ENCODE measurements at places on chromosomes 3 and 15.

- peak overlapping the region; percentile 78 for H3K27ac ChIP-seq
- H3K27me3 ChIP-seq = no peaks in the 10 kb centered on the region
- peaks cover 76% of the 10 kb centered on the region for H3K36me3 ChIP-seq
- H3K4me1 ChIP-seq = peaks cover 57% of the 10 kb centered on the region
- no peak overlapping the region for H3K4me3 ChIP-seq
These were observed 24.1 kb downstream of the CHD2 start for GRCh38 chr15:92924216-92924615.

- H3K27ac ChIP-seq = no peak overlapping the region
- H3K4me1 ChIP-seq = no peaks in the 10 kb centered on the region
- no peak for DNase-seq
- no peaks in the 10 kb centered on the region for H3K36me3 ChIP-seq
- H3K27me3 ChIP-seq = no peaks in the 10 kb centered on the region
These were observed 402.6 kb downstream of the CNTN6 start for GRCh38 chr3:1495466-1495865.

DNA sequence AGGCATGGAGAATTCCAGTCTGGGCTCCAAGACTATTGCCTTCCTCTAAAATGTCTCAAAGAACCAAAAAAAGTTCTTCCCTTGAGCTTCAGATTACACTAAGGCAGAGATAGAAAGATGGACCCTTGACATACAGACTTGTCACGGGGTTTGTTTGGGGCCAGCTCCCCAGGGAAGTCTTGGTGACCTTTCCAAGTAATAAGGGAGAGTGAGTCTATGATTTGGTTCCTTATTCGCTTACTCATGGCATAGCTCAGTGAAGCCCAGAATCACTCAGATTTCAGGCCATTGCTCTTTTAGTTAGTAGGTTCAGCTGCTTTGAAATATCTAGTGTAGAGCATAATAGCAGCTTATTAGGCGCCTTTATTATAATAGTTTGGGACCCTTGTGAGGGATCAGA, 90.3 kb downstream of the PLCL2 start:
- H3K27me3 ChIP-seq = no peaks in the 10 kb centered on the region
- no peak overlapping the region for H3K27ac ChIP-seq
- no peak overlapping the region for H3K4me3 ChIP-seq

GRCh38 chr15:43749690-43750345, 3.6 kb downstream of the PDIA3 start:
- peaks cover 49% of the 10 kb centered on the region for H3K36me3 ChIP-seq
- H3K27ac ChIP-seq = peak overlapping the region; percentile 56
- no peaks in the 10 kb centered on the region for H3K27me3 ChIP-seq
- H3K4me1 ChIP-seq = peaks cover 33% of the 10 kb centered on the region

DNA sequence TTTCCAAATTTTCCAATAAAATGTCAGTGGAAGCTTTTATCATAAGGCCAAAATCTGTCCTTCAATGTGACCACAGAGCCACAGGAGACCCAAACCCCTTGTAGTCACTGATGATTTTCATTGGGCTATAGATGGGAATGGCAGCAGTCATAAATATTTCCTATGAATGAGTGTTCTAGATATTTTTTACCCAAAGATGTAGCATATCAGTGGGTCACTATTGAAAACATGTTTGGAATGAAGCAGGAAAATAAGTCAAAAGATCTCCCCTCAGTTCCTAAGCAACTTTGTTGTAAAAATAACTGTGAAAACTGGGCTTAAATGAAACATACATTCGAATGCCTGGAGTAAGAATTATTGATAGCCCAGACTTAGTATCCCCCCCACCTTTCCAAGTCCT, 49.0 kb downstream of the NKIRAS1 start:
- no peak overlapping the region for H3K27ac ChIP-seq
- peaks cover 2% of the 10 kb centered on the region for H3K36me3 ChIP-seq
- no peak overlapping the region for H3K4me3 ChIP-seq
- H3K27me3 ChIP-seq = no peaks in the 10 kb centered on the region

GRCh38 chr3:194596906-194597305, 36.3 kb downstream of the TMEM44 start:
- no peaks in the 10 kb centered on the region for H3K27me3 ChIP-seq
- H3K27ac ChIP-seq = no peak overlapping the region
- H3K4me3 ChIP-seq = no peak overlapping the region
- no peaks in the 10 kb centered on the region for H3K36me3 ChIP-seq
- DNase-seq = no peak

GRCh38 chr3:187072511-187072910, 66.8 kb downstream of the RPL39L start:
- H3K27ac ChIP-seq = no peak overlapping the region
- peak; percentile 53 for DNase-seq
- H3K4me1 ChIP-seq = peaks cover 9% of the 10 kb centered on the region
- H3K36me3 ChIP-seq = peaks cover 77% of the 10 kb centered on the region

DNA sequence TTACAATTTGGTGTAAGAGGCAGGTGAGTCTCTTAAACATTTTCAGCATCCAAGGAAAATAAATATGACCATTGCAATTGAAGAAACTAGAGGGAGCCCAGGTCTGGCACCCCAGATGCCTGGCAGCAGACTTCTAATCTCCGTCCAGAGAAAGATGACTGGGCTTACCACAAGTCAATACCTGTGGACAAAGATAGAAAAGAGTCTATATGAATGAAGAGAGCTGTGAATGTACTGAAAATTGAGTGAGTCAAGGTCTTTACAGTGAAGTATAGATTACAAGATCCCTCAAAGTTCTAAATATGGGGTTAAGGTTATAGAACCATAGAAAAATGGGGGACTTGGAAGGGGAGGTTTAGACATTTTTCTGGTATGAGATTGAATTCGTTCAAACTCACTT, 827.4 kb upstream of the NR2F2 start:
- no peaks in the 10 kb centered on the region for H3K36me3 ChIP-seq
- no peak overlapping the region for H3K27ac ChIP-seq
- no peak for DNase-seq

DNA sequence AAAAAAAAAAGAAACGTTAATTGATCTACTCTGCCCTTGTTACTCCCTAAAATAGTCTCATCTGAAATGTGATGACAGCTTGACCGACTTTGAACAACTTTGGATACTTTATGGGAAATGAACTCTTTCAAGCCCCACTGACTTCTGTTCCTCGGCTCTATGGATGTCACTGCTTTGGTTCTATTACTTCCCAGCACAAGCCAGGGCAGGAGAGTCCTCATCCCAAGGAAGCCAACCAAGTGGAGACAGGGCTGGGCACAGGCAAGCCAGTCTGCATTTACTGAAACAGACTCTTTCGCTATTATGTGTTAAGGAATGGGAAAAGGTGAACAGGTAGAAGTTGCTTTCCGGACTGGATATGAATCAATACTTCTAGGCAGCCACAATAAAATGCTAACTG, 444.0 kb downstream of the FOXP1 start:
- H3K4me1 ChIP-seq = peaks cover 6% of the 10 kb centered on the region
- H3K36me3 ChIP-seq = peaks cover 3% of the 10 kb centered on the region
- no peak for DNase-seq
- H3K27me3 ChIP-seq = peaks cover 3% of the 10 kb centered on the region
- no peak overlapping the region for H3K4me3 ChIP-seq

- H3K4me1 ChIP-seq = no peaks in the 10 kb centered on the region
- no peaks in the 10 kb centered on the region for H3K36me3 ChIP-seq
- H3K27me3 ChIP-seq = no peaks in the 10 kb centered on the region
These were observed 82.2 kb upstream of the WDR72 start for GRCh38 chr15:53841651-53842050.

DNA sequence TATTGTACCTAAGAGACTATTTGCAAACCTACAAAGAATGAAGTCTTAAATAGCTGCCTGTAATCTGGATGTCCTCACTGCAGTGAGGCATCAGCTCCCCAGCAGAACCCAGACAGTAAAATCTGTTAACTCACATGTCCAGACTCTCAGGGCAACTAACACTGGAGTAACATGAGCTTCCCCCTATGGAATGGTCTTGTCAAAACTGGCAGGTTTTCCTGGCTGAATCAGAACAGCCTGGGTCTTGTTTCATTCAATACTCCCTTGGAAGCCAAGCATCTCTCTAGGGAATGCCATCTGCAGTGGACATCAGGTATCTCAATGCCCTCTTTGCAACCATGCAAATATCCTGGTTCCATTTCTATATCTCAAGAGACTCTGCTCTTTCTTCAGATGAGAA, 24.4 kb downstream of the PTPN9 start:
- H3K36me3 ChIP-seq = peaks cover 4% of the 10 kb centered on the region
- H3K4me1 ChIP-seq = peaks cover 7% of the 10 kb centered on the region
- H3K27ac ChIP-seq = no peak overlapping the region
- no peak for DNase-seq
- H3K4me3 ChIP-seq = no peak overlapping the region
- H3K27me3 ChIP-seq = no peaks in the 10 kb centered on the region

DNA sequence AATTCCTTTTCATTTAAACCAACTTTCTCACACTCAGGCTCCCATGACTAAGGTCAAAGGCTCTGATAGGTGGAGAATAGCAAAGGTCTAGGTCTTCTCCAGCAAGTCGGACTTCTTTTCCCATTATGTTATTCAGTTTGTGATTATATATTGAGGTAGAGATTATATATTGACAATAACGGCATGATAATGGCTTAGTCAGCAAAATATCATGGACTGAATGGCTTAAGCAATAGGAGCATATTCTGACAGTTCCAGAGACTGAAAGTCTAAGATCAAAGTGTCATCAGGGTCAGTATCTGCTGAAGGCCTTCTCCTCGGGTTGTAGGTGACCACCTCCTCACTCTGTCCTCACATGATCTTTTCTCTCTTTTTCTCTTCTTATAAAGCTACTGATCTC, 1251.4 kb downstream of the ROBO1 start:
- no peak for DNase-seq
- H3K36me3 ChIP-seq = no peaks in the 10 kb centered on the region
- no peak overlapping the region for H3K27ac ChIP-seq
- H3K4me3 ChIP-seq = no peak overlapping the region
- no peaks in the 10 kb centered on the region for H3K4me1 ChIP-seq

Data from activated CD4-positive, alpha-beta T cell treated with anti-CD3 and anti-CD28 coated beads, Interleukin-2, amount 10 ng/mL, durations not matched to agents 24 days and 14 days (primary cell).